RPMI7951 (cell line): ENCODE measurements at places on chromosomes 2 and 18. TPM values are rescaled to one million over a fixed set of nuclear protein-coding genes. Genes with fewer than 3 reads are reported as not detected.

- no peak for DNase-seq
Observed at GRCh38 chr2:169073963-169074751, 4.8 kb downstream of the DHRS9 start.

HOXD13 gene
- 1.2 and 2.6 TPM in 2 replicates for total RNA-seq

PIK3C3 gene
- 42.3 and 43.0 TPM in 2 replicates for total RNA-seq

SANBR gene
- 15.3 and 23.4 TPM in 2 replicates for total RNA-seq

PLEK gene
- total RNA-seq = not detected in 2 replicates

STON1 gene
- 6.7 and 7.0 TPM in 2 replicates for total RNA-seq
